Stimulated activated naive CD8-positive, alpha-beta T cell treated with anti-CD3 and anti-CD28 coated beads, Interleukin-15, Interleukin-2, amounts not matched to agents 100 U/mL and 50 U/mL, for 24 hours (primary cell): ENCODE measurements at places on chromosomes 2 and 18.
A peak's percentile ranks its signal among the peaks of the same experiment; 100 is the strongest.

GRCh38 chr18:75173125-75173432 lies 35.9 kb downstream of the PTGR3 start:
- DNase-seq = no peak

DNA sequence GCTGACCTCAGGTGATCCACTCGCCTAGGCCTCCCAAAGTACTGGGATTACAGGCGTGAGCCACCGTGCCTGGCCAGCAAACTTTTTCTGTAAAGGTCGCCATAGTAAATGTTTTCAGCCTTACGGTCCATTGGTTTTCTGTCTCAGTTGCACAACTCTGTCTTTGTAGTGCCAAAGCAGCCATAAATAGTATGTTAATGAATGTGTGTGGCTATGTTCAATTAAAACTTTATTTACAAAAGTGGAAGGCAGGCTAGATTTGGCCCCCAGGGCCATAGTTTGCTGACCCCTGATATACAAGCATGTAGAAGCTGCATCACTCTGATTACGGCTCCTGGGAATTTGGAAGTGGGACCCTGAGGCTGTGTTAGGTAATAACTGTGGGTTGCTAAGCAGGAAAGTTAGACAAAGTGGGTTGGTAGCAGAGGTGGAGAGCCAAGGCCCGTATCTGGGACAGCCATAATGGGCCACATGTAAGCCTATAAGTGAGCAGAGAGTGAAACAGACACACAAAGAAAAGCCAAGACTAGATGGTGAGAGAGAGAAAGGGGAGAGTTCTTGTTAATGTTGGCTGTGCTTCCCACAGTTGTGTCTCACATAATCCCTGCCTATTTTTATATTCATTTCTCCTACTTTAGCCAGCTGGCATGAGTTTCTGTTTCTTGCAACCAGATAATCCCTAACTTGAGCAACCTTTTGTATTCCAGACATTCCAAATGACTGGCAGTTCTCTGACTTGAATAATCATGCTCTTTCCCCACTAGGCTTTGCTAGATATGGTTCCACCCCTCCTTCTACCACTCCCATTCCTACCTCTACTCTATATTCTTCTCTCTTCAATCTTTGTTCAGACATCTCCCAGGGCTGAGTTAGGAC lies 223.3 kb upstream of the STON1 start:
- DNase-seq = no peak

- DNase-seq = no peak
Observed at GRCh38 chr2:229695961-229696360, 18.4 kb downstream of the DNER start.

DNA sequence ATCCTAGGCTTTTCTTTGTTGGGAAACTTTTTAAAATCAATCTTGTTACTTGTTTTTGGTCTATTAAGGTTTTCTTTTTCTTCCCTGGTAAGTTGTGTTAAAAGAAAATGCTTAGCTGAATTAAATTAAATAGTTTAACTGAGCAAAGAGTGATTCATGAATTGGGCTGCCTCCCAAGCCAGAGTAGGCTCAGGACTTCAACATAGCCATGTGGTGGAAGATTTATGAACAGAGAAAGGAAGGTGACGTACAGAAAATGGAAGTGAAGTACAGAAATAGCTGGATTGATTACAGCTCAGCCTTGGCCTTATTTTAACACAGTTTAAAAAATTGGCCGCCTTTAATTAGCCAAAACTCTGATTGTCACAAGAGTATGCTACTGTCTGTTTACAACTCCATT lies 27.9 kb upstream of the GALNT5 start:
- DNase-seq = no peak

DNA sequence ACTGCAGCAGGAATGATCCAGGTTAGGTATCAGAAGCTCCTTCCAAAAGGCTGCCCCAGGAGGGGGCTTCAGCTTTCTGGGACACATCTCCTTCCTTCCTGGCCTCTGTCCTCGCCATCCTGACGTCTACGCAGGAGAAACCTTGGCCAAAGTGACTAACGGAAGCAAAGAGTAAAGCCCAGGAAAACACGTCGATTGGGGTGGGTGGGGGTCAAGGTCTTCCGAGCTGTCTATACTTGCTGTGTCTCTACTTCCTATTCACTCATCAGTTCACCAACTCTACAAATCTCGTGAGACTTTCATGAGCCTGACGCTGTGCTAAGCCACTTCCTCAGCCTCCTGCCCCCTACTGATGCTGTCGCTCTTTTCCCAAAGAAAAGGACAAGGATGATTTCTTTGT lies 212.6 kb downstream of the TNS1 start:
- DNase-seq = no peak

DNA sequence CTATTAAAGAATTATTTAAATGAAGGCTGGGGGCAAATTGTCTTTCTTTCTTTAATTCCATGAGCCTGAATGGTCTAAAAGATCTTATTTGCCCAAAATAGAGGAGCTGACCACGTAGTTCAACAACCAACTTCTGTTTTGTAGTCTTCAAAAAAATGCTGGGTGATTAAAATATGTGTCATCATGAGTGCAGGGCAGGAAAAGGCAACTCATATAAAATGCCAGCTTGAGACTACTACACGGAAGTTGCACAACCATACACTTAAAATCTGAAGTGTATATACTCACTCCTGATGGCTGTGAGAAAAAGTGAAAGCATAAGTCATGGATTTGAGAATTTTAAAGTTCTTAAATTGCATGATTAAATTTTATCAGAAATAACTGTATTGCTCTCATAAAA lies 210.9 kb downstream of the DYM start:
- DNase-seq = no peak

DNA sequence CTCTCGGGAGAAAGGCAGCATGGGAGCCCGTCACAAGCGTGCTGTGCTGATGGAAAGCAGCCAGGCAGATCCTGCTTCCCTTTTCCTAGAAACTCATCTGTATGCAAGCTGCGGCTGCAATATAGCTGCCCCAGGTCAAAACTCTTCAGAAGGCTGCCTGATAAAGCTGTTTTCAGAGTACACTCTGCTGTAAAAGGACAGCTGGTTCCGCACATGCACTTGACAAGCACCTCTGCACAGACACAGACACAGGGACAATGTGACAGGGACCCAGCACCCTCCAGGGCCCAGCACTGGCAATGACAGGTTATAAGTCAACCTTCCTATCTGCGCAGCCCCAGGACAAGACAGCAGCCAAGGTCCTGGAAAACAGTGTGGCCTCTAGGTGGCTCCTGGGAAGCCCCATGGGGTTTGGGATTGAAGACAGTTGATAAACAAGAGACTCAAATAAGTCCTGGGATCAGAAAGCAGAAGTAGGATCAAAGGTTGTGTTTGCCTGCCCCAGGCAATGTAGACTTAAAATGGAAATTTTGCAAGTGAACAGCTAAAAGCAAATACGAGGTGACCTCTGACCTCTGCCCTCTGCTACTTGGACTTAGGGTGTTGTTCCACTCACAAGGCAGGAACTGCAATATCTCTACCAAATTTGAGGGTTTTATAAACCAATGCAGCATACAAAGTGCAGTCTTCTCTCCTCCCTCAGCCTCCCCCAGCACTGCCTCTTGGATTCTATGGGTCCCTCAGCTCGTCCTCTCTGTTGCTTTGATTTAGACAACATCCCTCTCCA lies 16.9 kb downstream of the SLC66A2 start:
- no peak for DNase-seq

- no peak for DNase-seq
Observed at GRCh38 chr2:106165561-106165960, 28.5 kb downstream of the UXS1 start.

DNA sequence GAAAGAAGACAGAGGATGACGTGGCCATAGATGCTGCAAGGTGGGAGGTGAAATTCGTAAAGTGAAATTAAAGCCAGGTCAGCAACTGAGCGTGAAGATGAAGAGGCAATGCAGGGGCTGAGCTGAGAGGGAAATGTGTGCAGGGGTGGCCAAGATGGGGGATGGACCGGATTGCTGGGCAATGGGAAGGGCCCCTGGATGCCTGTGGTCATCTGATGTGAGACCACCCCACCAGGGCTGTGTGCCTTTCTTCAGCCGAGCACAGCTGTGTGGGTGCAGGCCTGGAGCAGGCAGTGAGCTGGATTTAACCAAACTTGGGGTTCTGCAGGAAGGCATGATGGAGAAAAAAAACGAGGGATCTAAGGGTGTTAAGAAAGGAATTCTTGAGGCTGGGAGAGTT lies 80.4 kb downstream of the ZCCHC2 start:
- no peak for DNase-seq

DNA sequence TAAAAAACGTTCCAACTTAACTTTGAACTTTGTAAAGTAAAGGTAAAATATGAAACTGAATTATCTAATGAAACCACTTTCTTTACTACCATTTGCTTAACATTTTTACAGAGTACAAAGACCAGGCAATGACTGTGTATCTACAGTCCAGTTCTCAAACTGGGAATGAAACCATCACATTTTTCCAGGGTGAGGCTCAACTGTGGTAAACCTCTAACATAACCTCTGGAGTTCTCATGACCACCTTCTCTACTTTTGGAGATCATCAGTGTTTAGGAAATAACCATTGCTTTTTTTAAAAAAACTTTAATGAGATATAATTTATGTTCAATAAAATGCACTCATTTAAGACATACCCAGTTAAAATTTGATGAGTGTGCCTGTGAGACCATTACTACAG lies 223.5 kb downstream of the RNF152 start:
- no peak for DNase-seq

GRCh38 chr2:50135821-50136220 lies 896.1 kb downstream of the NRXN1 start:
- no peak for DNase-seq

GRCh38 chr2:54059504-54059903 lies 55.9 kb upstream of the ACYP2 start:
- no peak for DNase-seq

- no peak for DNase-seq
Observed at GRCh38 chr18:46657115-46657955, at the start of gene LOXHD1. Gene LOXHD1 (minus strand): TSS chr18:46657220. CDS start chr18:46657033, 187 bp downstream.

DNA sequence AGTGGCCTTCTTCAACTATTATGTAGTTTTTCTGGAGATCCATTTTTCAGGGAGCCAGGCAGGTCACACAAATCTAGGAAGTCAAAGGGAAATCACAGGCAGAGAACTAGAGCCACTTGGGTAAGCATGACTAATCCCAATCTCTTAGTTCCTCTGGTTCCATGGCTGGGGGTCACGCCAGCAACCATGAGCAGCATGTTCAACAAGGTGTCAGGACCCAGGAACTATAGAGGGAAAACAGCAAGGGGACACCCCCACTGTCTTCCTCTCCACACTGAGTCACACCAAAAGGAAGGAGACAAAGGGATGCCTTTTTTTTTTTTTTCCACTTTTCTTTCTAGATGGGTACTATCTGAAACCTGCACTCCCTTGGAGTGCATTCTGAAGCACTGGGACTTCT lies 250.9 kb downstream of the OTX1 start:
- peak; percentile 4 for DNase-seq

- no peak for DNase-seq
Observed at GRCh38 chr2:14126846-14127245, 505.7 kb upstream of the LRATD1 start.

DNA sequence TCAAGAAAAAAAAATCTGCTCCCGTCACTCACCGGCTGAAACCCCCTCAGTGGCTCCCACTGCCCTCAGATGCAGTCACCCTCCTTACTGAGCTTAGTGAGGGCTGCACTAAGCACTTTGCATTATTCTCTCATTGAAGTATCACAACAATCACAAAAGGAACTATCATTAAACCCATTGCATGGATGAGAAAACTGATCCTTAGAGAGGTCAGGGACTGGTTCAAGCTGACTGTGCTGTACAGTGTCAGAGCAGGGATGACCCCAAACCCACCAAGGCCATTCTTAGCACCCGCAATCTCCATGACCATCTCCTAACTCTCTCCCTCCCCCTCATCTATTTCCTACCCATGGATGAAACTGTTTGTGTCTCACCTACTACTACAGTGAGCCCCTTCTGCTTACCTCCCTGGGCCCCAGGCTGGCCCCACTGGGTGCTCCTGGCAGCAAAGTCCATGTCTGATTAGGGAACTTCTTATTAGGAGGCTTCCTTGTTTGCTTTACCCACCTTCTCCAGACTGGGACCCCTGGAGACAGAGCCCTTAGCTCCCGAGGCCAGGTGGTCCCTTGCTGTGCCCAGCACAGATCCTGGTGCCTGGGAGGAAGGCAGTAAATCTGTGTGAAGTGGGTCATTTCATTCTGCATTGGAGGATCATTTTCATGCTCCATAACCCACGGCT lies 139.3 kb upstream of the ID2 start:
- no peak for DNase-seq

DNA sequence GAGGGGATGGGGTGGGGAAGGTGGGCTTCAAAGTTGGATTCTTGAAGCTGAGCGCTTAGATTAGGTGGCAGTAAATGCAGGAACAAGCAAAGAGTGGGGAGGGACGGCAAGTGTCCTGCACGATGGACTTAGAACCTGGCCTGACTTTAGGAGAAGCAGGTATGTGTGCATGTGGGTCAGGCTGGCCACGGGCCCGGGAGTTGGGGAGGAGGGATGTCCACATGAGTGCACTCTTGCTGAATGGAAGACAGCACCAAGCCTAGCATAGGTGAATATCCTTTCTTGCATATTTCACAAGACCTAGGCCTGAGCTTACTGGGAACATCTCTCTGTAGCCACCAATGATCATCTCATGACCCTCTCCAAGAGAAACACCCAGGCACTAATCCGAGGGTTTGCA lies 96.1 kb downstream of the DDX1 start:
- DNase-seq = no peak

GRCh38 chr2:239022437-239023260 lies 174.8 kb downstream of the TWIST2 start:
- DNase-seq = no peak

- DNase-seq = no peak
Observed at GRCh38 chr18:66638856-66639629, 35.2 kb upstream of the CDH19 start.

GRCh38 chr2:88092773-88093172 lies 25.1 kb downstream of the SMYD1 start:
- DNase-seq = no peak

DNA sequence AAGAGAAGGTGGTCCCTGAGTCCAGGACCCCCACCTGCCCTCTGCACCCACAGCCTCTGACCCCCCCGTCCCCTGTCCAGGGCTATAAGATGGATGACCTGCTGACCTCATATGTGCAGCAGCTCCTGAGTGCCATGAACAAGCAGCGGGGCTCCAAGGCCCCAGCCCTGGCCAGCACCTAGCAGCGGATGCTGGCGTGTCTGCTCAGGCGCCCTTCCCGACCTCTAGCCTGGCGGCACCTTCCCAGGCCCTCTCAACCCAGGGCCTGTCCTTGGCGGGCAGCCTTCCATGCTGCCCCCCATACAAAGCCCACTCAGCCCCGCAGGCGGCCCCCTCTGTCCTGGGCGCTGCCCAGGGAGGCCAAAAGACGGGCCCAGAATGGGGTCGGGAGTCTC lies 8.7 kb upstream of the GPR17 start:
- no peak for DNase-seq

- no peak for DNase-seq
Observed at GRCh38 chr18:69840445-69840844, 107.2 kb downstream of the CD226 start.

DNA sequence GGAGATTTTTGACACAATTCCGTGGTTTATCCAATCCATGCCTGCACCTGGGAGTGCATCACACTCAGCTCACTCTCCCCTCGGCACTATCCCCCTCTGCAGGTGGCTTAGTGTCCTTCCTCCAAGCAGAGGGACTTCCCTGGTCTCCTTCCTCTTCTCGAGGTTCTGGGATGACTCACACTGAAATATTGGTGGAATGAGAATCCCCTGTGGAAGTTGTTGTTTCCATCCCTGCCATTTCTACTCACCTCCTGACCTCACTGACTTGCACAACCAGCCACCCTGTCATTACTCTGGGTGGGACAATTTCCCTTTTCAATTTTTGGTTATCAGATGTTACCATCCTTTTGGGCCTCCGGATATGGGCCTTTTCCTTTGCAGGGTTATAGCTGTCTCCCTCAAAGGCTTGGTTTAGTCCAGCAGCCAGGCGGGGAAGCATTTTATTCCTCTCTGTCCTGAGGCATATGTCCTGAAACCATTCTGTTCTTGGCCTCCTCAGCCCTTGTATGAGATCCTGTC lies 59.9 kb downstream of the PTPRM start:
- DNase-seq = no peak
